ENCODE measurements at places on chromosomes 1 and 21.

DNA sequence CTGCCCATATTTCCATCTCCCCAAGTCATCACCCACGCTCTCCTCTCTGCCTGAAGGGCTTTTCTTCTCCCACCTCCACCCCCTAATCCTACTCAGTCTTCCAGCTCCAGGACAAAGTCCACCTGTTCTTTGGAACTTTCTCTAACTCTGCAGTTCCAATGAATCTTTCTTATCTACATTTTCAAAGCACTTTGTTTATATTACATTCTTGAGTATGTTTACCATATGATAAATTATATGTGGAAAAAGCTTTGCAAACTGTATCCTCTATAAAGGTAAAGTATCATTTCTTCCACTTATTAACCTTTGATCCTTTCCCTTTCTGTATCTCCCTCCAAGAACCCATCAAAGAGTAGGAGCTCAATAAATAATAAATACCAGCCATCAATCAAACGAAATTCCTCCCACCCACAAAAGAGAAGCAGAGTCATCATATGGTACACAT, 39.7 kb downstream of the TTC13 start:
- DNase-seq = no peak

DNA sequence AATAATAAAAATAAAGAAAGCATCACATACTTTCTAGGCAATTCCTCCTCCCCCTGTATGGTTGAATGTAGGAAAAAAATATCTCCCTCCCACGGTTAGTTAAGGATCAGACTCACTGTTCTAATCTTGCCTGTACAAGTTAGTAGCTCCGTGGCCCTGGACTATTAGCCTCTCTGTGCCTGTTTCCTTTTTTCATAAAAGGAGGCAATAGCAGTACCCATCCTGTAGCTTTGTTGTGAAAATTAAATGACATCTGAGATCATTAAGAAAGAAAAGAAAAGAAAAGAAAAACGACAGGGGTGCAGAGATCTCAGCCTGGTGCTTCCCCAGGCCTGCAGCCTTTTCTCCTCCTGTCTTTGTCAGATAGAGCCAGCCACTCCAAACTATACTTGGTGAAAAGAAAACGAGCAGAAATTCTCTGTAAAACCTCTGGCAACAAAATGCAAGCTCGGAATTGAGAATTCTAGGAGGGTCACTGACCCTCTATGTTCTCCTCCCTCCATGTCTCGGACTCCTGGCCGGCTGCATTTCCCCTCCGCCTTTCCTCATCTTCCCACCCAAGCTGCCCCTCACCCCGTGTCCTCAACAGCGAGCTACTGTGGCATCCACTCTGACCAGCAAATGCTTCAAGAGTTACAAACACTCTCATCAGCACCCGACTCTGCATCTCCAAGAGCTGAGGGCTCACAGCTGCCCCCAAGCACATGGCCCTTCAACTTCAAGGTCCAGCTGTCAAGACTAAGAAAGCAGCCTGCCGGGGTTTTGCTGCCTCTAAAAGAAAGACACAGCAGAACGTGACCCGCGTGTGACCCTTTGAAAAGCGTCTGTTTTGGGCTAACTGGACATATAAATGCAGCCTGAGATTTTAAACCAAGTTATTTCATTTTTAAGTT, 13.6 kb downstream of the RIPK4 start:
- DNase-seq = no peak

- DNase-seq = no peak
Observed at GRCh38 chr1:228979325-228979699, 244.0 kb downstream of the RHOU start.

DNA sequence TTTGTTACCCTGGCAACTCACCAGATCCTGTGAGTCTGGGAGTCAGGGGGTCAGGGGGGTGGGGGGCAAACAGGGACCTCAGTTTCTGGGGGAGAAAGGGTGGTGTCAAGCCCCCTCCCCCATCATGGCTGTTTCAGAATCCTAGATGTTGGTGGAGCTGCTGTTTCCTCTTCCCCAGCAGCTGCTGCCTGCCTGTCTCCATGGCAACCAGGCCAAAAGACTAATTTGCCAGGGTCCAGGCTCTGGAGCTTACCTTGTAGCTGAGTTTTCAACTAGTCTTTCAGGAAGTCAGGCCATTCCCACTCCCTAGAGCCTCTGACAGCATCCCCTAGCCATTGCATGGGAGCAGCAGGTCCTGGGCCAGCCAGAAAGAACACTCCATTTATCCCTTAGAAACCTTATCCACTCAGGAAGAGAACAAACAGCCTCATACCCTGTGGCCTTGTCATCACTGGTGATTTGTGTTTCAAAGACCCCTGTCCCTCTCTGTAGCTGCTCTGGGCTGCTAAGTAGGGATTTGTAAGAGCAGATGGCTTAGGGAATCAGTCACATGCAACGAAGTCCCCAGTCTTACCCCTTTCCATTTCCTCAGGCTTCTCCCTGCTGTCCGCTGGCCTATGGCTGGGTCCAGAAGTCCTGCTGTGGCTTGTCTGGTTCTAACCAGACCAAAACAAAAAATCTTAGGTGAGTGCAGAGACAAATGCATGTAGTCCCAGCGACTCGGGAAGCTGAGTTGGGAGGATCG, 21.5 kb upstream of the STMN1 start:
- DNase-seq = no peak

- no peak for DNase-seq
Observed at GRCh38 chr1:99579691-99580172, 66.2 kb upstream of the PALMD start.

GRCh38 chr1:187456446-187456845, 627.7 kb downstream of the PLA2G4A start:
- no peak for DNase-seq

GRCh38 chr1:101025283-101025656, 314 bp downstream of the DPH5 start:
- DNase-seq = no peak

GRCh38 chr21:33024201-33025103, 1.3 kb upstream of the OLIG2 start:
- DNase-seq = no peak

- no peak for DNase-seq
Observed at GRCh38 chr21:45578176-45578801, 36.0 kb upstream of the SLC19A1 start.

- DNase-seq = no peak
Observed at GRCh38 chr1:36055706-36056105, 28.2 kb upstream of the TEKT2 start.

DNA sequence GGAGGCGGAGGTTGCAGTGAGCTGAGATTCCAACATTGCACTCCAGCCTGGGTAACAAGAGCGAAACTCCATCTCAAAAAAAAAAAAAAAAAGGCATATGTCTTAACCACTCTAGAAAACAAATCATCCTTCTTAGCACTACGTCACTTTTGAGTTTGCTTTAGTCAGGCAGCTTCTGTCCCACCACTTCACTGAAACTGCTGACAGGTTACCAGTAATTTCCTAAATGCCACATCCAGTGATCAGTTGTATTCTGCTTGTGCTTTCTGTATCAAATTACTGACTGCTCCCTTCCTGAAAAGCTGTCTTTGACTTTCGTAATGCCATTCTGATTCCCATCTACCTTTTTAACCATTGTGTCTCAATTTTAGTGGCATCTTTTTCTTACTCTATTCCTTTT, 21.7 kb downstream of the RCOR3 start:
- DNase-seq = no peak

- no peak for DNase-seq
Observed at GRCh38 chr1:197671140-197671539, 104.1 kb downstream of the DENND1B start.

DNA sequence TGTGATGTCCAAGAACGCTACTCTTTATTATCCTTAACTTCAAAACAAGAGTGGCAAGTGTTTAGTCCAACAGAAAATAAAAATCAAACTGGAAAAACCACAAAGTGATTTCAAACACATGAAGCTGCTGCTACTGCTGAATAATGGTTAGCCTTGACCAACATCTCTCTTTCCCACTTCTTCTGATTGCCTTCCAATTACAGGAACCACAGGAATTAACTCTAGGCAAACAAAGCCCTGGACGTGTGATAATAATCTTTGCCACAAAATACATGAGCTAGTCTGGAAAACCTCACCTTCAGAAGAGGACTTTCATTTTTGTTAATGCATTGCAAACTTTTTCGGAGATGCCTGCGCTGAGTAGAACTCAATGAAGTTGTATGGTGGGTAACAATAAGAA, 48.6 kb upstream of the COL11A1 start:
- DNase-seq = no peak

- no peak for DNase-seq
Observed at GRCh38 chr1:213613549-213613948, 374.2 kb upstream of the PROX1 start.

DNA sequence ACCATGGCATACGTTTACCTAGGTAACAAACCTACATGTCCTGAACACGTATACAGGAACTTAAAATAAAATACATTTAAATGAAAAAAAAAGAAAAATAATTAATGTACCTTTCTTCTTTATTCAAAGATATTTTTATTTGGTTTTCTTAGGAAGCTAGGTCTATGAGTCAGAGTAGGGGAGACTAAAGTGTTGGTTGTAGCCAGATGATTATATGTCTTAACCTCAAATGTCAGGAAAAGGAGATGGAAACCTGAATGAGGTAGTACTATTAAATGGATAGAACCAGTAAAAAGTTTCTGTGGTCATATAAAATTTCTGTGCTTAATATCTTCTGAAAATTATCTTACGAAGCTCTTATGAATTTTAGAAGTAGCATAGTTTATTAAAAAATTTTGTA, 275.8 kb downstream of the KCTD3 start:
- no peak for DNase-seq

DNA sequence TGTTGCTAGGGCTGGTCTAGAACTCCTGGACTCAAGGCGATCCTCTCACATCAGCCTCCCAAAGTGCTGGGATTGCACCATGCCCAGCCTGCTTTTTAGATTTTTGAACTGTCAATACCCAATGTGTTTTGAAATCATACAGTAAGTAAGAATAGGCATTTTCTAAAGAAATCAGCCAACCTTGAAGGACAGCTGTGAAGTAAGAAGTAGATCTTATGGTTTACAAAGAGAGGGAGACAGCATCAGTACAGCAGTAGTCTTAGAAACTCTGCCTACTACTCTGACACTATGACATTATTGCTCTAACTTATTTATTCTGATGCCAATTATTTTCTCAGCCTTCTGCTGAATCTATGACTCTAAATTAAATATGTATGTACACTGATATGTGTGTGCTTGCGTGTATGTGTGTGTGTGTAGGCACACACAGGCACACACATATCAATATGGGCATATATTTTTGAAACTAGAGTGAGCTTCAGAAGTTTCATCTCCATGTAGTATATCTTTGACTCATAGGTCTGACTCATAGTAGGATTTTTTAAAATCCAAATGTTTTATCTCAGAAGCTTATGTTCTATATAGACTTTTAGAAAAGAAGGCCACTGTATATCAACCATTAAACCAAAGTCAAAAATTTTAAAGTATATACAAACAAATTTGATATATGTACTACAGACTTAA, 140.4 kb downstream of the COL24A1 start:
- DNase-seq = no peak

DNA sequence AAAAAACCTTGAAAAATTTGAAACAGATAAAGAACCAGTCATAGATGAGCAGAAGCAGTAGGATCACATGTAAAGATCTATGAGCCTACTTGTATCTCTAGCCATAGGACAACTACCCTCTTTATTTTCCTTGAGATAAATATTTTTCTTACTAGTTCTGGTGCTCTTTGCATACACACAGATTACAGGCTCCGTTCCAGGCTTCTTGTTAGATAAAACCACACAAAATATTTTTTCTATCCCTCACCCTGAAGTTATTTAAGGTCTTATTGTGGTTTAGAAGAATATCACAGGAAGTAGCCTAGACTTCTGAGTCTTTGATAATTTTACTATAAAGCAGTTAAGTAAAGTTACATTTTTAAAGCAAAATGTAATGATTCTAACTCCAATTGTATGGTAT, 512.2 kb downstream of the NEGR1 start:
- DNase-seq = no peak

DNA sequence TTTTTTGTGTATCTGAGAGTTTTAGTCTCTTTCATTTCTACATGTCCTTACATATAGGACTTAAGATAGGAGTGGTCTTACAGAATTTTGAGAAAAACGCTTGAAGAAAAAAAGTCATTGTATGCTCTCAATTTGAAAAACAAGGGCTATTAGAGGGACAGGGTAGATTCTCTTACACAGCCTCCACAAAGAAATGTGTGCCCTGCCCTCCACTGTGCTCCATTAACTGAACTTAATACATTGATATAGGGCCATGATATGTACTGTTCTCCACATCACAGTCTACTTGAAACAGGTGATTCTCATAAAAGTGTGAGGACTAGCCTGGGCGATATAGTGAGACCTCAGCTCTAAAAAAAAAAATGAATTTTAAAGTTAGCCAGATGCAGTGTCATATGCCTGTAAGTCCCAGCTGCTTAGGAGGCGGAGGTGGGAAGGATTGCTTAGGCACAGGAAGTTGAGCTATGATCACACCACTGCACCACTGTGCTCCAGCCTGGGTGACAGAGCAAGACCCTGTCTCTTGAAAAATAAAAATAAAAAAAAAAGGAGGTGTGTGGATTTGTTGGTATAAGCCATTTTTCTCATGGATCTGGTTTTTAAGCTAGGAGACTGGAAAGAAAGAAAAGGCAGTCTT, 77.0 kb downstream of the HMCN1 start:
- DNase-seq = no peak

- DNase-seq = peak; percentile 47
Observed at GRCh38 chr1:24199291-24199900, 12.3 kb upstream of the IFNLR1 start.
